ENCODE measurements at places on chromosomes 4 and X.

- peak; percentile 44 for DNase-seq
Measured at GRCh38 chr4:6183740-6184139, 16.6 kb downstream of the JAKMIP1 start.

- no peak for DNase-seq
Measured at GRCh38 chr4:113407409-113407808, 354.1 kb downstream of the CAMK2D start.

GRCh38 chr4:133938061-133938460, 263.5 kb downstream of the PABPC4L start:
- no peak for DNase-seq

DNA sequence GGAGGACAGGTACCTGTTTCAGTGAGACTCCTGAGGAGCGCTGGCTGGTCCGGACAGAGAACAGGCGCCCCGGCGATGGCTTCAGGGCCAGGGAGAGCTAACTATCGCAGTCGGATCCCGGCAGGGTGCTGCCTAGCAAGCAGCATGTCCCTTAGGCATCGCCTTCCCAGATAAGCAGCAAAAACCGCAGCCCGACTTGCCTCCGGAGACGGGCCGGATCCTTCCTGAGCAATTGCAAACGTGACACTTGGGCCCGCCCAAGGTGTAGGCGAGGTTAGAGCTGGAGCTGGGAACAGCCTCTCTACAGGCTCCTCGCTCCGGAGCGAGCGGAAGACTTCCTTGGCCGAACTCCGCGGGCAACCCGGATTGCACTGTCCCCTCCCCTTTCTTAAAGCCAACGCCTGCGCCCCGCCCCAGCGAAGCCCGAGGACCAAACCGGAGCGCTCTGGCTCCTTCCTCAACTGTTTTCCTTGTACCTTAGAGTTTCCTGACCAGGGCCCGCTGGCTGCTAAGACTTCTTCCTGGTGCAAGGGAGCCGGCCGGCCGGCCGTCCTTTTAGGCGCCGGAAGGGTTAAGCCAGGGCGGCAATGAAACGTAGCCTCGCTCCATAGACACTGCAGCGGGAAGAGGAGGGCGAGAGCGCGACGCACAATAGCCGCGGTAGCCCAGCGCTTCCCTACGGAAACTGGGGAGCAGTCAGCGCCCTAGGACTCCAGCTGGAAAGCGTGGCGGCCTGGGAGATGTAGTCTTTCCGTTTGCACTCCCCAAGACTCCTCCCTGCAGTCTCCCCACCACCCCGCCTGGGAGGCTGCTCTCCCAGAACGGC, at the start of gene OPHN1:
Gene OPHN1 (minus strand): TSS at position 341 of the 826 bp plus-strand sequence. CDS start 475 bp downstream, outside the sequence.
- peak; percentile 10 for DNase-seq

DNA sequence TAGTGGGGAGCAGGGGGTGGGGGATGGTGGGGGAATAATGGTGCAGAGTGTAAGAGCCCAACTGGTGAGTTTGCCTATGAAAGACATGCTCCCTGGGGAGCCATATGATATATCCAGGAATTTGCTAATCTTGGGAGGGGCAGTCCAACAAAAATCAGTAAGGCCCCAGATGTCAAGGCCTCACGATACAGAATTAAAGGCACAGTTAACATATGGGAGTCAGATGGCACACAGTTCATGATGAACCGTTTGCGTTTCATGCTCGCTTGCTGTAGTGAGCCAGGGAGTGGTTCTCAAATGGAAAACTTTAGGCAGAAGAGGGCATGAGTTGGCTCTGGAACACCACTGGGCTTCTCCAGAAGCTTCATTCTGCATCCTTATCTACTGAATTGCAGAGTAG, 33.9 kb upstream of the VCX2 start:
- no peak for DNase-seq

GRCh38 chr4:101200561-101200960, 146.8 kb downstream of the PPP3CA start:
- DNase-seq = no peak

- no peak for DNase-seq
Measured at GRCh38 chrX:123199338-123199737, 15.3 kb downstream of the GRIA3 start.

DNA sequence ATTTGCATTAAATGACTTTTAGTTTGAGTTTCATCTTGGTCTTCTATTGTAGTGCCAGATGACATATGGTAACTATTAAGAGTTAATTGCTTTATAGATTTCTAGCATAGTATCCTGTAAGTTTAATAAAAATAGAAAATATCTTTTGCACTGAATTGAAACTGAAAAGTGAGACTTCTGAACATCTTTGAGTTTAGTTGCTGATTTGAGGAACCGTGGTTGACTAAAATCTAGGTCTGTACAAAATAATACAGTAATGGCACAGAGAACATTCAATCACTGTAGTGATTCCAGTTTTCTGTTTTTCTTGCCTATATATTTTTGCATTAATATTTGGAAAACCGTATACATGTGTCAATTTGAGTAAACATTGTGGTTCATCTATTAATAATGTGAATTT, 60.7 kb downstream of the SPATA4 start:
- no peak for DNase-seq

GRCh38 chr4:55444827-55445226, 49.1 kb downstream of the TMEM165 start:
- no peak for DNase-seq

DNA sequence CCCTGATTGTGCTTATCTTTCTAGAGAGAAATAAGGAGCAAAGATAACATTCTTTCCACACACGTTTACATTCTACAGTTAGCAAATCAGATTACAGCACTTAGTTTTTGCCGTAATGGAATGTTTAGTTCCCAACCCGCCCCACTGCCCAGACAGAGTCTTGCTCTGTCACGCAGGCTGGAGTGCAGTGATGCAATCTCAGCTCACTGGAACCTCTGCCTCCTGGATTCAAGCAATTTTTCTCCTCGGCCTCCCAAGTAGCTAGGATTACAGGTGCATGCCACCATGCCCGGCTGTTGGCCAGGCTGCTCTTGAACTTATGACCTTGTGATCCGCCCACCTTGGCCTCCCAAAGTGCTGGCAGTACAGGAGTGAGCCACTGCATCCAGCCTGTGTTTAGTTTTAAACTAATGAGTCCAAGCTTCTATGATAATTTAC, 8.4 kb upstream of the PRPS1 start:
- no peak for DNase-seq

DNA sequence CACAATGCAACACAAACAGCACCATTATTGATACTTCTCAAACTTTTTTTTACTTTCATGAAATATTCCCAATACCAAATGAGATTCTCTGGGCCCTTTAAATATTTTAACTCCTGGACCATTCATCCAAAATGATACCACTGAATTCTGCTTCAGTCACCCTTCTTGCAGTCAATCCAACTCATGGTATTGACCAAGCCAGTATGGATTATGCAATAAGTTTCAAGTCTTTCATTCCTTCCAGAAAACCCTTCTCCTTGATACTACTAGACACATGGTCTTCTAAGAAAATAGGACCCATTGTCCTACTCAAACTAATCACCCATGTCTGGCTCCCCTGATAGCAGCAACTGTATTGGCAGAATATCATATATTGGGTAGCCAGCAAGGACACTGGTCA, 23.0 kb downstream of the ZNF721 start:
- no peak for DNase-seq

Data from GM13977 (cell line).